ENCODE measurements at places on chromosomes 3 and 15.

- no peak for DNase-seq
Measured at GRCh38 chr3:141699897-141700296, 38.2 kb upstream of the RNF7 start.

- DNase-seq, result no peak
Measured at GRCh38 chr3:110887176-110887575, 184.4 kb upstream of the NECTIN3 start.

- DNase-seq, result peak; percentile 37
Measured at GRCh38 chr15:83014205-83014653, 2.8 kb upstream of the C15orf40 start.

- DNase-seq, result no peak
Measured at GRCh38 chr3:81888914-81889557, 127.6 kb upstream of the GBE1 start.

DNA sequence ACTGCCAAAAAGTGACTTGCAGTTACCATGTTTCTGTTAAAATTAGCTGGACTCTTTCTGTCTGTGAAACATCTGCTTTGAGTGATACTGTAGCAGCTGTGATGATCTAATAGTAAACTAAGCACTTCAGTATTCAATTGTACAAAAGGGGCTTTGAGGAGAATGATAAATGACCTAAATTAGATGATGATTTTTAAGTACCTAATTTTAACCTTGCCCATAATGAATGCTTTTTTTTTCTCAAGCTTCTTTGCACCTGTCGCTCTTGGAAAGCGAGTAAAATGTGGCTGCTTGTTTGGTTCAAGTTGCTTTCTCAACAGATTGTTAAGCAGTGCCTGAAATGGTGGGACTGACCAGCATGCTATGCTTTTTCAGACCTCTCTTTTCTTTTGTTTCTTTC lies 752.3 kb downstream of the EPHA3 start:
- DNase-seq, result no peak

GRCh38 chr15:101091080-101092017 lies 160.5 kb downstream of the CHSY1 start:
- no peak for DNase-seq
